ENCODE measurements at places on chromosomes 7 and 10. TPM values are rescaled to one million over a fixed set of nuclear protein-coding genes. Genes with fewer than 3 reads are reported as not detected.

C10orf120 gene
- not detected for total RNA-seq

DNA sequence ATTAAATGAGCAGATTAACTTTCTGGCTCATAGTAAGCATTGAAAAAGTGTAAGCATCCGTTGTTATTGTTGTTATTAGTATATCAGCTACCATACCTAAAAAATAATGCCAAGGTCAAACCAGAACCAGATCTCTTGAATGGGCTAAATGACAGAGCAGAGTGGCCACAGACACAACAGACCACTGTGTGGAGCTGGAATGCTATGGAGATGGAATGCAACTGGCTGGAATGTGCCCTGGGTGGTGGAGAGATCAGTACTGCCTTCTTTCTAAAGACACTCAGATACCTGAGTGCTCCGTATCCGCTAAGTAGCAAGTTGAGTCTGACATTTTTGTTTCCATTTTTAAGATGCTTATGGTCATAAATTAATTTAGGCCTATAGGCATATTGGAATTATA is 20.5 kb upstream of the DNAJB12 start:
- no peak overlapping the region for H3K27ac ChIP-seq
- H3K36me3 ChIP-seq, result 0 out of 2 replicates have a peak, but pooled peaks cover 4% of the 10 kb centered on the region
- H3K4me3 ChIP-seq, result no peak overlapping the region
- no peaks in the 10 kb centered on the region for H3K27me3 ChIP-seq
- H3K4me1 ChIP-seq, result no peaks in the 10 kb centered on the region

DNA sequence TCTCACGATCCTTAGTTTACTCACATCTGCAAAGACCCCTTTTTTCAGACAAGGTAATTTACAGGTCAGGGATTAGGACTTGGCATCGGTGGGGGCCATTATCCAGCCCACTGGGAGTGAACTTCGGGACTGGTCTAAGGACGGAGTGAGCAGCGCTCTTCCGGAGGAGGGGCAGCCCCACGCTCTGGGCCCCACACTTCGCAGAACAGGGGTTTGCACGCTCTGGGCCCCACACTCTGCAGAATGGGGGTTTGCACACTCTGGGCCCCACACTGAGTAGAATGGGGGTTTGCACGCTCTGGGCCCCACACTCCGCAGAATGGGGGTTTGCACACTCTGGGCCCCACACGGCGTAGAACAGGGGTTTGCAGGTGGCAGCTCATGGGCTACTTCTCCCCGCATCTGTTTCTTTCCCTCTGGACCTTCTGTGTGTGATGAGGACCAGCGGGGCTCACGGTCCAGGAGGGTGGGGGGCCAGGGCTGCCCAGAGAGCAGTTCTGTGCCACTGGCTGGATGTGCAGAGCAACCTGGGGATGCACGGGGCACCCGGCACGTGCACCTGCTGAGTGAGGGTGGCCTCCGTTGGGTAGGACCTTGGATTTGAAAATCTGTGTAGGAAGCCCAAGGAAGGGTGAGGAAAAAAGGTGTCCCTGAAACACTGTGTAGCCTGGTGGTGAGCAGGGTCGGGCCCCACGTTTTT is 134.8 kb downstream of the WDR37 start:
- no peak for DNase-seq
- H3K4me3 ChIP-seq, result no peak overlapping the region
- no peak overlapping the region for H3K27ac ChIP-seq
- no peaks in the 10 kb centered on the region for H3K36me3 ChIP-seq
- no peaks in the 10 kb centered on the region for H3K4me1 ChIP-seq

WASL gene
- total RNA-seq, result 40.3 TPM

- H3K4me1 ChIP-seq, result peaks cover 24% of the 10 kb centered on the region
- H3K36me3 ChIP-seq, result peaks cover 28% of the 10 kb centered on the region
- DNase-seq, result peak; percentile 91
- H3K4me3 ChIP-seq, result no peak overlapping the region
- peak overlapping the region; percentile 65 for H3K27ac ChIP-seq
- no peaks in the 10 kb centered on the region for H3K27me3 ChIP-seq
These were observed 18.0 kb downstream of the MACC1 start for GRCh38 chr7:20199015-20199737.

- peak overlapping the region; percentile 100 for H3K27ac ChIP-seq
- peaks cover 52% of the 10 kb centered on the region for H3K4me1 ChIP-seq
- no peaks in the 10 kb centered on the region for H3K27me3 ChIP-seq
- DNase-seq, result no peak
- H3K36me3 ChIP-seq, result no peaks in the 10 kb centered on the region
- H3K4me3 ChIP-seq, result no peak overlapping the region
These were observed 8.2 kb downstream of the GSAP start for GRCh38 chr7:77407906-77408305.

TSPAN12 gene
- total RNA-seq, result 6.1 TPM
